ENCODE measurements at places on chromosomes 2 and 18.

DNA sequence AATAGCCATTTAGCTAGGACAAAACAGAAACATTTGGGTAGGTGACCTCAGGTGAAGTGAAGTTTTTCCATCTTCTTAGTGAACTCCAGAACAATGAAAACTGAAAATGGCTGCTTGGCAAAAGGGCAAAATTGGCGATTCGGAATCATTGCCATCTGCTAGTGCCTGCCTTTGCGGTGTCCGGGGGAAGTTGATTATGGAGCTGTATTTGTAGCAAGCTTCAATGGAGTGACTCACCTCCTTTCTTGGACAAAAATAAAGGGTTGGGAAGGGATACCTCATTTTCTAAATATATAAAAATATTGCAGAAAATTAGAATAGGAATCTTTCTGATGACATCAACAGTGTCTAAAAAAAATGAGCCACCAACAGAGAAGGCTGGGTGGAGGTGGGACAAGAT is 460.5 kb downstream of the TGIF1 start:
- DNase-seq = no peak

- no peak for DNase-seq
Observed at GRCh38 chr2:29270701-29271121, 155.5 kb downstream of the CLIP4 start.

GRCh38 chr18:54094474-54094873 is 130.0 kb downstream of the MBD2 start:
- DNase-seq = no peak

GRCh38 chr2:43212931-43213330 is 13.5 kb downstream of the ZFP36L2 start:
- no peak for DNase-seq
